ENCODE measurements at places on chromosomes 11 and 22. TPM values are rescaled to one million over a fixed set of nuclear protein-coding genes. Genes with fewer than 3 reads are reported as not detected.

The CD6 gene
- 0.21 TPM for total RNA-seq

The C11orf52 gene
- total RNA-seq: 0.09 TPM

The HSPB2 gene
- total RNA-seq: not detected

The GRAMD4 gene
- total RNA-seq: 14.1 TPM

The PLXNB2 gene
- total RNA-seq: 101 TPM

The INS gene
- not detected for total RNA-seq

The MYEOV gene
- total RNA-seq: 119 TPM

The POU2AF3 gene
- 1.4 TPM for total RNA-seq

The CNTN5 gene
- not detected for total RNA-seq

The PTGDR2 gene
- total RNA-seq: not detected

The APOA5 gene
- total RNA-seq: not detected

The KCNK4 gene
- total RNA-seq: 0.07 TPM

The WT1 gene
- 4.8 TPM for total RNA-seq

The GDPD4 gene
- total RNA-seq: not detected

The DDTL gene
- total RNA-seq: 1.8 TPM

The SYT8 gene
- total RNA-seq: 0.32 TPM

The OMP gene
- not detected for total RNA-seq

The KCTD14 gene
- total RNA-seq: 1.4 TPM

The PKNOX2 gene
- total RNA-seq: not detected

The SART1 gene
- 52.4 TPM for total RNA-seq

The SMIM35 gene
- not detected for total RNA-seq

The EHD1 gene
- total RNA-seq: 113 TPM

The L3MBTL2 gene
- 18.0 TPM for total RNA-seq

The MAJIN gene
- not detected for total RNA-seq

The ANKK1 gene
- total RNA-seq: not detected

The DENND6B gene
- total RNA-seq: 2.8 TPM

The SLC35E4 gene
- total RNA-seq: 6.7 TPM

The NAV2 gene
- total RNA-seq: 33.0 TPM

The PNPLA5 gene
- not detected for total RNA-seq

The CNTF gene
- total RNA-seq: 1.4 TPM

The PVALB gene
- not detected for total RNA-seq

The RHOD gene
- 44.0 TPM for total RNA-seq

The CD151 gene
- total RNA-seq: 873 TPM

The TSPAN18 gene
- 3.2 TPM for total RNA-seq

The FGF4 gene
- total RNA-seq: not detected

The TRPC6 gene
- total RNA-seq: 1.2 TPM

The TRIM48 gene
- total RNA-seq: not detected

The AMPD3 gene
- 7.5 TPM for total RNA-seq

The NOX4 gene
- not detected for total RNA-seq

The MMP11 gene
- 0.23 TPM for total RNA-seq

The NXPE1 gene
- not detected for total RNA-seq

The CCND1 gene
- total RNA-seq: 180 TPM

The RFPL3 gene
- not detected for total RNA-seq

The C1QTNF4 gene
- total RNA-seq: 0.21 TPM

The FAT3 gene
- total RNA-seq: 0.67 TPM

The RIC3 gene
- 2.8 TPM for total RNA-seq

The GSTP1 gene
- 1,680 TPM for total RNA-seq

The LUZP2 gene
- total RNA-seq: not detected
